Stimulated activated CD4-positive, alpha-beta T cell treated with anti-CD3 and anti-CD28 coated beads, Interleukin-2, amount 100 ng/mL, for 24 hours (primary cell): ENCODE measurements at places on chromosomes 16 and 17.

- no peak for DNase-seq
Observed at GRCh38 chr17:20979792-20980083, 63.1 kb downstream of the USP22 start.

DNA sequence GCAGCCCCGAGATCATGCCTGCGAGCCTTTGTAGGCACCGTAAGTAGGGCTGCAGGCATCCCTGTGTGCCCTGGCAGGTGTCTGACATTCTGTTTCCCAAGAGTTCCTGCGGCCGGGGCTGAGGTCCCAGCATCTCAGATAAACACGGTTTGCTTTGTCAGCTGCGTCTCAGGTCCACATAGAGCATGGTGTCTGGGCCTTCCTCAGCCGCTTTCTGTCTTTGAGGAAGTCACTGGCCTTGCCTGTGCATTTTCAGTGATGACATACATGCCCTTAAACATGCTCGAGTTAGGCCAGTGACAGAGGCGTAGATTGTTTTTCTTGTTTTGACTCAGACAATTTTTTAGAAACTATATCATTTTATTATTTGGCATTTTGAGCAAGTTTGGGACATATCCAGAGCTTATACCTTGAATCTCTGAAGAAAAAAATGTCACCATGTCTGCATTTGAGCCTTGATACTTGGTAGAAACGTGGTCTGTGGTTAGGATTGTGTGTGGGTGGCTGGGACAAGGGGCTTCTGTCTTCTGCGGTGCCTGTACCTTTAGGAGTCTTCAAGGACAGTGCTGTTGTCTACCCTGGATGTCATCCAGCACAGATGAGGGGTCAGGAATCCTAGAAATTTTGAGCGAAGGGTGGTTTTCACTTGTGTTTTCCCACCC is 105.8 kb downstream of the SNX29 start:
- no peak for DNase-seq

DNA sequence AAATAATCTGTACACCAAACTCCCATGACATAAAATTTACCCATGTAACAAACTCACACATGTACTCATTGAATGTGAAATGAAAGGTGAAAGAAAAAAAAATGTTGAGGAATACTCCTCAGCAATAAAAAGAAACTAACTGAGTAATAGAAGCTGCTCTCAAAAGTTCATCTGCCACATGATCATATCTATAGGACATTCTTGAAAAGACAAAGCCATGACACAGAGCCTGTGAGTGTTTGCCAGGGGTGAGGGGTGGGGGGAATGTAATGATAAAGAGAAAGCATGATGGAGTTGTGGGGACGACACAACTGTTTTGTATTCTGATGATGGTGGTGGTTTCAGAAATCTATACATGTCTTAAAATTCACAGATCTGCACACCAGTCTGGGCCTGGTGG is 52.2 kb upstream of the TMC5 start:
- no peak for DNase-seq

- no peak for DNase-seq
Observed at GRCh38 chr17:29279397-29280070, 14.4 kb downstream of the NUFIP2 start.

DNA sequence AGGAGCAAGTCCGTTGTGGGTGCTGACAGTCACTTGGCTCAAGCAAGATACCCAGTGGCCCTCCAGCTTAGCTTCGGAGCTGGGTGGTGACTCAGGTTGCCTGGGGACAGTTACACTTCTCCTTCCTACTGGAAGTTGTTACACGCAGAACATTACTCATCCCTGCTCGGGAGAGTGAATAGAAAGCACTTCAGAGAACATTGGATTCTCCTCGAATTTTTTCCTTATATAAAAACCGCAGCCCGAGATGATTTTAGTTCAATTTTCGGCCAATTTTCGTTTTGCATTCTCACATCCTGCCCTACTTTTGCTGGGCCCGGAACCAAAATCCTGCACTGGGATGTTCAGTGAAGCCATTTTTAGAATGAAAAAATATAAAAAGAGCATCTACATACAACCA is 99.7 kb downstream of the ELAC2 start:
- DNase-seq = no peak

DNA sequence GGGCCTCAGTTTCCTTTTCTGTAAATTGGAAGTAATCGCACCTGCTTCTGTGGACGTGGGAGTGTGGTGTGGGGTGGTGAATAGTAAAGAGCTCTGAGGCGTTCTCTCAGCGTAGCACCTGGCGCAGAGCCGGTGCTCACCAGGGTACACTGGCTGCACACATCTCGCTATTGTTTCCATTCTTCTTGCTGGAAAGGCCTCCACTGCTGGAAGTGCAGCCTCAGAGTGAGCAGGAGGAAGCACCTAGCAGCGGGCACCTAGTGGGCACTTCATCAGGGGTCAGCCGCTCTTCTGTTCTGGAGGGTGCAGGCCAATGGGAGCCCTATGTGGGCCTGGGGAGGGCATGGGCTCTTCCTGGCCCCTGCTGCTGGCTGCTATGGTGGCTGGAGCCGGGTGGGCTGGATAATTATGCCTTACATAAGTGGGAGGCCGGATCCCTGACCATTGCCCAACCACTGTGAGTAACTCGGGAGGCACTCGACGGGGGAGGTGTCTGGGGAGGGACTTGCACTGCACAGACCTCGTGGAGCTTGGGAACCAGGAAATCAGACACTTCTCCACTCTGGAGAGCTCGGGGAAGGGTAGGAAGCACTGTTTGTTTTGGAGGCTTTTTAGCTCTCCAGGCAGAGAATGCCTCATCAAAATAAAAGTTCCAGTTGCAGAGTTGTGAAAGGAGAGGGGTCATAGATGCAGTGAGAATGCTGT is 1.7 kb downstream of the MAP2K3 start:
- DNase-seq = peak; percentile 34

- DNase-seq = no peak
Observed at GRCh38 chr16:1775846-1776671, 3.1 kb upstream of the MRPS34 start.

- DNase-seq = peak; percentile 11
Observed at GRCh38 chr16:24670623-24671454, 58.6 kb upstream of the TNRC6A start.

DNA sequence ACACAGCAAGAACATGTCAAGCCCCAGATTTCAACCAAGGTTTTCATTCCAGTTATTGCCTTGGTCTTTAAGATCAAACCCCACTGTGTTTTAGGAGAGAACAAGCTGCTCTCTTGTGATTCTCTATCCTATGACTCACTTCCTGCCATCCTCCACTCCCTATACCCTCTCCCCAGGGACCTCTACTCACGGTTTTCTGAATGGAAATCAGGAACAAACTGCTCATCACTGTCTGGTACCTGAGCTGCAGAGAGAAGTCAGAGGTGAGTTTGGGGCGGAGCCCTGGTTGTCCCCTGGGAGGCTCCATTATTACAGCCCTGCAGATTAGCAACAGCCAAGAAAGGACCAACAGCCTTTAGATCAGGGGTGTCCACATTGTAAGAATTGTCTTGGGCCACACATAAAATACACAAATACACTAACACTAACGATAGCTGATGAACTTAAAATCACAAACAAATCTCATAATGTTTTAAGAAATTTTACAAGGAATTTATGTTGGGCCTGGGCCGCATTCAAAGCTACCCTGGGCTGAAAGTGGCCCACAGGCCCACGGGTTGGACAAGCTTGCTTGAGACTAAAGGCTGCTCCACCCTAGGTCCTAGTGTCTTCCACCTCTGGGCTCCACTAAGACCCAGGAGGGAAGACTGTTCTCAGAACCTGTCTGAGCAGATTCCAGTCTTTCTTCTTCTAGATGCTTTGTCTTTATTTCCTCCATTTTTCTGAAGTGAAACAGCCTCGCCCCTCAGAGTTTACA is 9.7 kb downstream of the ETV4 start:
- no peak for DNase-seq

DNA sequence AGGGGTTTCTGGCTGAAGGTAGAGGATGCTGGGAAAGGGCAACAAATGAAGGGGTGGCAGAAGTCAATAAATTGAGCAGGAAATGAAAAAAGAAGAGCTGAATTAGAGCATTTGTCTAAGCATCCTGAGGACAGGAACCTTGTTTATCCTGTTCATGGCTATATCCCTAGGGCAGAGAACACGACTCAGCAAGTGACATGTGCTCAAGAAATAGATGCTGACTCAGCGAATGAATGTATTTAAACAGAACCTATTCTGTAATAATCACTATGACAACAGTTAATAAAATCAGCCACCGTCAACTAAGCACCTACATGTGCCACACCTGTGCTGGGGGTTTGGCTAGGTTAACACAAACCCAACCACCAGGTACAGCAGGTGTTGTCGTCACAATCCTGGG is 80.3 kb downstream of the CDK5R1 start:
- no peak for DNase-seq

DNA sequence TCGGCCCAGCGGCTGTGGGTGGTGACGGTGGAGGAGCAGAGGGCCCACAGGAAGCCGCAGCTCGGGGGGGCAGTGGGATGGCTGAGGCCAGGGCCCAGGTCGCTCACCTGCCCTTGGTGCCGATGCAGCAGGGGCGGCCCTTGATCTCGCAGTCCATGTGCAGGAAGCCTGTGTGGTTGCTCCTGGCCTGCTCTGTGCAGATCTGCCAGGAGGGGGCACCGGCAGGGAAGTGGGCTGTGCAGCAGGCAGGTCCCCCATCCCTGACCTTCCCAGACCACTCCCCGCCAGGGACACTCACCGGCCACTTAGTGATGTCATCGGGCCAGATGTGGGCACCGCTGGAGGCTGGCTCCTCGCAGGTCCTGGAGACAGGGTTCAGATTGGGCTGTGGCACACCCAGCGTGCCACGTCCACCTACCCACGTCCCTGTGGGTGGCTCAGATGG is 6.2 kb downstream of the AANAT start:
- DNase-seq = no peak

DNA sequence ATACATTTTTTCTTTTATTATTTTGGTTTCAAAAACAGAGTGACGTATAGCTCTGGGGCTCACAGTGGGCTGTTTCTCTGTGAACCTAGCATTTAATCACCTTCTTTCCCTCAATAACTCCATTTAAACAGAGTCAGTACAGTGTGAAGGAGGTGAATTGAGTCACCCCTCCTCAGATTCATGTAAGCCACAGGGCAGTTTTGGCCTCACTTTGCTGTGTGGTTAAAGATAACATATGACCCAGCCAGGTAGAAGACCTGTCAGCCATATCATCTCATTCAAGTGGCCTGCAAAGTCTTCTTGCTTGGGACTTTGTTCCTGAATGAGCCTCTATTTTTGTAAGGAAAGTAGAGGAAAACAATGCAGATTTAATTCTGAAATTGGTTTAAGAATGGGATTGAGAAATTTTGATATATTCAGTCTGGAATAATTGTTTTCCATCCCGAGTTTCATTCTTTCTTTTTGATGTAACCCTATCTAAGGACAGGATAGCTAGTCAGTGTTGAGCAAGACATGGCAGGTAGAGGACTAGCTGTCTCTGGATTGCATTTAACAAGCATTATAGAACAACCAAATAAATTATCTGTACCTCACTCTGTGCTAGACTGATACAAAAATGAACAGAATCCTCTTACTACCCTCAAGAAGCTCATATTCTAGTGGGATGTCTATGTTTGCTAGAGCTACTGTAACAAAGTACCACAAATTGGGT is 13.1 kb downstream of the MAP2K6 start:
- DNase-seq = no peak

- peak; percentile 83 for DNase-seq
Observed at GRCh38 chr17:45431531-45432404, 902 bp downstream of the ARHGAP27 start.

GRCh38 chr16:30447512-30448226 is 2.0 kb upstream of the SEPHS2 start:
- no peak for DNase-seq

- DNase-seq = no peak
Observed at GRCh38 chr17:50364061-50364458, 8.9 kb downstream of the MRPL27 start.

GRCh38 chr16:46733319-46733830 is 14.8 kb downstream of the MYLK3 start:
- no peak for DNase-seq

DNA sequence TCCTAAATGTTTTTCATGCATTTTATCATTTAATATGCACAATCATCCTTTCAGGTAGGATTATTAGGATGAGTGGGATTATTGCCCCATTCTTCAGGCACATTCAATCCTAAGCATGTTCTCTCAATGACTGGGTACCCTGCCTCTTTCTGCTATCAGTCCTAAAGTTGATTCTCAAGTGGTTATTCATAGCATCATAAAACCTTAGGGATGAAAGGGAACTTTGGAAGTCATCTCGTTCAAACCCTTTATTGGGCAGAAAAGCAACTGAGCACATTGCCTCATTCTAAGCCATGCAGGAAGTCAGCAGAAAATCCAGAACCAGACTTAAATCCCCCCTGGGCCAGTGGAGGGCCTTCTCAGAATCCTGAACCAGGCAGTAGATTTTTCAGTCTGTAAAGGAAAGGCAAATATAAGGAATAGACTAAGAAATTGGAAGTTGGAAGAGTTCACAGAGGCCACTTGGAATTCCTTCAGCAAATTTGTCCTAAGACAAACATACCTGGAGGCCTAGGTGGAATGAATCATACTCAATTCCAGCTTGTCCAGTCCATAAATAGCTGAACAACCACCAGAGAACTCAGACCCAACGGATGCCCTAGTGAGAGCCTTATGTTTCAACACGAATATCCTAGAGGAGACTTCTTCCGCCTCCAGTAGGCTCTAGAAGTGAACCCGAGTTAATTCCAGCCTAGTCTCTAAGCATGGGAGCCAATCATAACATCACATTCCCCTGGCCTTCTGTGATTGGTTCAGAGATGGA is 62.7 kb downstream of the IRX6 start:
- no peak for DNase-seq

GRCh38 chr16:82082543-82083244 is 47.6 kb downstream of the HSD17B2 start:
- DNase-seq = no peak

DNA sequence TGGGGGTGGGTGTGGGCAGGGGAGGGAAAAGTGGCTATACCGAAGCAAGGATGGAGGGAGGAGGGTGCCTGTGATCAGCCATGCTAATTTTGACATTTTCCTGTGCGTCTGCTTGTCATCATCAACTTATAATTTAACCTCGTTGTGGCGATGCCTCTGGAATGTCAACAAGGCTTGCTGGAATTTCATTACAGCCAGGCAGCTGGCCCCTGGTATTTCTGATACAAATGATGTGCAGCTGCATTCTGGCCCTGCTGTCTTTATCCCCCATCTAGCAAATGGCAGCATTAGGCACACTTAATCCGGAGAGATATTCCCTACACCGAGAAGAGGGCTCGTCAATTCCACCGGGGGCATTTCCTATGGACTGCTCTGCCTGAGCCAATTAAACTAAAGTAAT is 278.3 kb upstream of the CCL2 start:
- DNase-seq = no peak

- no peak for DNase-seq
Observed at GRCh38 chr17:33888455-33888854, 366.6 kb upstream of the CCL2 start.
